AG04450 (cell line): ENCODE measurements at places on chromosomes 3 and 15. TPM values are rescaled to one million over a fixed set of nuclear protein-coding genes. Genes with fewer than 3 reads are reported as not detected.

DNA sequence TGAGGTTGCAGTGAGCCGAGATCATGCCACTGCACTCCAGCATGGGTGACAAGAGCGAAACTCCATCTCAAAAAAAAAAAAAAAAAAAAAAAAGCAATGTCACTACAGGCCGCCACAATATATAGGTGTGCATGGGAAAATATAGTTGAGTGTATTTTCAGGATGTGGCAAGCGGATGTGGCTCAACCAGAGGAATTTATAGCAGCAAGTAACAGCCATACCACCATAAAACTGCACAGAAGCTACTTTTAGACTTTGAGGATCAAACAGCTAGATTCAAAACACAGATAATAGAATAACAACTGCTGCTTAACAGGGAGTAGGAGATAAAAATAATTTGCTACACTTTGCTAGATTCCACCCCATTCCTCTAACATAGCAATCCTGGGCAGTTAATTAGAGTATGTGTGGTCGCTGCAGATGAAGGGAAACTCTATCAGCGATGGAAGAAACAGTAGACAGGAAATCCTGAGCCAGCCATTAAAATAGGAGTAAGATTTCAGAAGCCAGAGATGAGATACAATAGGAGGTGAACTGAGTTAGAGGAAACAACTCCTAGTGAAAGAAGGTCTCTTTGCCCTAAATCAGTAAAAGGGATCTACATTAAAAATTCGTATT lies 318.7 kb upstream of the STT3B start:
- no peak for DNase-seq

DNA sequence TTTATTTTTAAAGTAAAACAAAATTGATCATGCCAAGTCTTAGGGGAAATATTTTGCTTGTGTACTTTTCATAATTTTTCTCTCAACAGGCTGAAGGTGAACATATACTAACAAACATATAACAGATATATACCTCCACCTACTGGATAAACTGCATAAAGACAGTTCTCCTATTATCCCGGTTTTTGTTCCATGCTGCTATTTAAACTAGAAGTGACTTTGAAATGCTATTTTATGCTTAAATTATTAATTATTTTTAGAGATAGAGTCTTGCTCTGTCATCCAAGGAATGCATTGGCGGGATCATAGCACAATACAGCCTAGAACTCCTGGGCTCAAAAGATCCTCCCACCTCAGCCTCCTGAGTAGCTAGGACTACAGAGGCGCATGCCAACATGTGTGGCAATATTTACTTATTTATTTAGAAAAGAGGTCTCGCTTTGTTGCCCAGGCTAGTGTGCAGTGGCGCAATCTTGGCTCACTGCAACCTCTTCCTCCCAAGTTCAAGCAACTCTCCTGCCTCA lies 49.8 kb downstream of the ST3GAL6 start:
- DNase-seq, result no peak

GRCh38 chr3:126339466-126339865 lies 17.7 kb downstream of the KLF15 start:
- no peak for DNase-seq

DNA sequence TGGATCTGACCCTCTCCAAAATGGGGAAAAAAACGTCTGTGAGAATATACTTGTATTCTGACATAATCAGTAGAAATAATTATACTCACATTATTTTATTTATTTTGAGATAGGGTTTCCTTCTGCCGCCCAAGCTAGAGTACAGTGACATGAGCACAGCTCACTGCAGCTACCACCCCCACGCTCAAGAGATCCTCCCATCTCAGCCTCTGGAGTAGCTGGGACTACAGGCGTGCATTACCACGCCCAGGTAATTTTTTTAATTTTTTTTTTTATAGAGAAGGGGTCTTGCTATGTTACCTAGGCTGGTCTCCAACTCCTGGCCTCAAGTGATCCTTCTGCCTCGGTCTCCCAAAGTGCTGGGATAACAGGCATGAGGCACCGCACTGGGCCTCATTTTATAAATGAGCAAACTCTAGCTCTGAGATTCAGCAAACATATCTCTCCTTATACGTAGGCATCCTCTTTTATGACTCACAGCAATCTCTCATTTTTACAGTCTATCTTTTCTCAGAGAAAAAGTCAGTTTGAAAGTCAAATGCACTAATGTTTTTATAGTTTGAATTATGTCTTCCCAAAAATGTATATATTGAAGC lies 989 bp upstream of the VGLL3 start:
- DNase-seq, result no peak

DNA sequence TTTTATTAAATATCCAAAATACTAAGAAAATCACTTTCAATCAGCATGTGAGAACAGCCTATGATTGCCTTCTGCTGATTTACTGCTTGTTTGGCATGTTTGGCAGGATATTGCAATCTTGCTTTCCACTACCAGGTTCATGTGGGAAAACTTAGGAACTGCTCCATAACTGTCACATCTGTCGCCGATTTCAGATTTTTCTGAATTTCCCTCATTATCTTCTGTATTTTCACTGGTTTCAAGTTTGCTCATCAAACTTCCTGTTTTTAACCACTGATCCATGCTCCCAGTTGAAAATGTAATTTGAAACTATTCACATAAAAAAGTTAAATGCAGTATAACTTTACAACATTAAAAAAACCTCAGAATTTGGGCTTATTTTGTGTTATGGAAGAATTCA lies 93.0 kb downstream of the NFKBIZ start:
- no peak for DNase-seq

- peak; percentile 33 for DNase-seq
Observed at GRCh38 chr15:95872366-95872771, 458.1 kb upstream of the NR2F2 start.

DNA sequence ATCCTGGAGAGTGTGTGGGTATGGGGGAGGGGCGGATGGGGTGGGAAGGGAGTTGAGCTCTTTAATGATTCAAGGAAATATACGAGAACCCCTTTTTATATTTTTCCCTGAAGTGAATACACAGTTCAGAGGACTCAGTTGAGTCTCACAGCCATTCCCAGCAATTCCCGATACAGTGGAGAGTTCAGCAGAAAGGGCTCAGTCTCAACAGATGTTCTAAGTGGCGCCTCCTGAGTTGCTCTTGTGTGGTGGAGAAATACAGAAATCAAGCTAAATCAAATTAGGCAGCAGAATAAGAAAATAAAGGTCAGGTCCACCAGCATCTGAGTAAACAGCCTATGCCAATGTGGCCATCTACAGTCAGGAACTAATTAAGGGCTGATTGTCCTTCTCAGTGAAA lies 372.1 kb downstream of the NR2F2 start:
- no peak for DNase-seq

GRCh38 chr3:179318876-179319275 lies 4.0 kb upstream of the ZNF639 start:
- DNase-seq, result no peak

- no peak for DNase-seq
Observed at GRCh38 chr3:40379674-40380306, 7.2 kb upstream of the ENTPD3 start.

DNA sequence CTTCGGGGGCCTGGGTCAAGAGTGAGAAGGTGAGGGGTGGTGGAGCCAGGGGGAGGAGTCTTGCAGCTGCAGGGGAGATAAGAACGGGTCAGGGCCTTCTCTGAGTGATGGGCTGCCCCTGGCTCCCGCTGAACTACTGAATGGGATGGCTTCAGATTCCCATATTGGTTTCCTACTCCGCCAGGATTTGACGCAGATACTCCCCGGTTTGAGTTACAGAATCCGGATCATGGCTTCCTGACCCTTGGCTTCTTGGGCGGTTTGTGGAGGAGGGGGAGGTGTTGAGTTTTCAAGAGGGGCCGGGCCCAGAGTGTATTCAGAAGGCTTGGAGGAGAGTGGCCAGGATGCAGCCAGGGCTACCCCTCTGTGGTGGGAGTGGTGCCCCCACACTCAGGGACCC lies 119.9 kb upstream of the ATP2B2 start:
- DNase-seq, result no peak

DNA sequence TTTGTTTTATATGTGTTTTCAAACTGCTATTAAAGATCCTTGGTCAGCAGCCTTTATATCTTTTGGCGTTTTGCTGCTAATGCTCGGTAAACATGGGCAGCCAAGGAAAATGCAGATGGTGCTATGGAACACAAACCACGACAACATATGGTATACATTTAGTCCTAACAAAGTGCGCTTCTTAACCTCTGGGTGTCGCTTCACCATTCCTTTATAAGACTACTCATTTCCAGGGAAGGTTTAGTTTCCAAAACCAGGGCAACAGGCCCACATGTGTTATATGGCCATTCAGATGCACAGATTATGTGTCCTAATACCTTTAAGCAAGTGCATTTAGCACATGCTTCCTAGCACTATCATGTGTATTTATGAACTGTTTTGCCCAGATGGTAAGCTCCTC lies 14.7 kb downstream of the SHOX2 start:
- DNase-seq, result no peak

DNA sequence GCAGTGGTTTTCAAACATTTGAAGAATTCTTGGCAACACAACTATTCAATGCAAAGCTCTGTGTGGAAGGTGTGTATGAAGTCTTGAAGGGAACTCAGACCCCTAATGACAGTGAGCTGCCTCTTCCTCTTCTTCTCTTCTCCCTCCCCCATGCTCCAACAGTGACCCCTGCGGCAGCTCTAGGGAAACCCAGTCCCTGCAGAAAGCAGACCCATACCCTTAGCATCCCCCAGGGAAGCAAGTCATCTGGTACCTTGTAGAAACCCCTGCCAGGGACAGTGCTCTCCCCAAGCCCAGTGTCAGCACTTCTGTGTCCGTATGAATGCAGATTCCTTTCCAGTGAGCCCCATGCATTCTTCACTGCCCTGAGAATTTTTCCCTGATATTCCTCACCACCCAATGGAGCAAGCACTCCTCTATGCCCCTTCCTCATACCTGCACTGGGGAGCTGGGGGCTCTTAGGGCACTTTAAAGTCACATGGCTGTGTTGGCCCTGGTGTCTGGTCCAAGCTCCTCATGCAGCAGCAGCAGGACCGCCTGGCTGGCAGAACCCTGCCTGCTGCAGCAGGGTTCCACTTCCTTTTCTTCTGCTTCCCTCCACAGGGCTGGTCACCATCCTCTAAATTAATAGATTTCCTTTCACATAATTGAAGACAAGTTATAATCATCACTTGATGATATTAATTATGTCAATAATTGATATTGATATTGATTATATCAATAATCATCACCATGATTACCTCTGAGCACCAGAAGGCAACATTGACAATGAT lies 442.5 kb downstream of the EPHB1 start:
- DNase-seq, result no peak

DNA sequence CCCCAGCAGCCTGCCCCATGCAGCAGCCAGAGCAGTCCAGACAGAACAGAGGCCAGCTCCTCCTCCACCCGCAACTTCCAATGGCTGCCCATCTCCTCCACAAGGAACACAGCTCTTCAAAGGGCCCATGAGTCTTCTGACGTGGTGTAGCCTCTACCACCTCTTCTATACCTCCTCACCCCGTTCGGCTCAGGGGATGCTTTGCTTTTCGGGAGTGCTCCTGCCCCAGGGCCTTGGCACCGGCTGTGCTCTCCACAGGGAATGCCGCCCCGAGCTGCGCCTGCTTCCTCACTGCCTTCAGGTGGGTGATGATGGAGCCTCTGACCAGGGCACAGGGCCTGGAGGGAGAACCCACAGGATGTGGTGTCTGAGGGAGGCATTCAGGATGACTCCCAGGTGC lies 14.6 kb downstream of the DNAJB8 start:
- DNase-seq, result no peak

- no peak for DNase-seq
Observed at GRCh38 chr3:107268469-107268868, 108.8 kb upstream of the CCDC54 start.

DNA sequence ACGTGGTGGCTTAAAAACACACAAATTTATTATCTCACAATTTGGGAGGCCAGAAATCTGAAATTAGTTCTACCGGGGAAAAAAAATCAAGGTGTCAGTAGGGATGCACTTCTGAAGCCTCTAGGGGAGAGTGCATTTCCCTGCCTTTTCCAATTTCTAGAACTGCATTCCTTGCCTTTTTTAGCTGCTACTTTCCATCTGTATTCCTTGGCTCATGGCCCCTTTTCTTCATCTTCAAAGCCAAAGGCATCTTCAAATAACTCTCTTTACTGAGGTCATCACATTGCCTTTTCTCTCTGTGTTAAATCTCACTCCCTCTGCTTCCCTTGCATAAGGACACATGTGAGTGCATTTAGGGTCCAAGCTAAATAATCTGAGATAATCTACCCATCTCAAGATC lies 69.5 kb upstream of the NEO1 start:
- no peak for DNase-seq

DNA sequence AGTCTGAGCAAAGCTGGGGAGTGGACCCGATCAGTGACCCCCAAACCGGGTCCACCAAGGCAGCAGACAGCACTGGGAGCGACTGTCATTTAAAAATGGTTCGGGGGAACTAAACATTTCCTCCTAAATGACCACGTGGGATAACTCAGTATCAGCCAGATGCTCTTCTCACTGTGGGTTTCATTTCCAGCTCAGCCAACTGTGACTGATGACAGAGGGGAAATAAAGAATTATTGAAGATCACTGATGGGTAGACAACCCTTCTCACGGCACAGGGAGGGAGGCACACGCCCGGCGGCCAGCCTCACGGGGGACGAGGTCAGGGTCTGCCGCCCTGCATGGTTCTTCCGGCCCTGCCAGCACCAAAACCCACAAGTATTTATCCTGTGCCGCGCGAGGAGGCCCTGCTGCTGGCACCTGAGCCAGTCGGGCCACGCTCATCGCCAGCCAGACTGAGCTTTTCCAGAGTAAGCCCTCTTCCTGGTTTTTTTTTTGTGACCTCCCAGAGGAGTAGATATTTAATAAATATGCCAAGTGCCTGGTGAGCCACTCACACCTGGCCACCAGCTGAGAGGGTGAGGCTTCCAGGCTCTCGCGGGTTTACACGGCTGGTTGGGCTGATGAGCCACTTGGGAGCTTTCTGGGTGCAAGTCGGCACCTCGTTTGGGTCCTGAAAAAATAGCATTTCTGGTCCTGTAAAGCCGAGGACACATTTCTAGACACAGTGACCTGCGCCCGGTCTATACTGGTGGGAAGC lies 6.2 kb downstream of the MELTF start:
- no peak for DNase-seq

DNA sequence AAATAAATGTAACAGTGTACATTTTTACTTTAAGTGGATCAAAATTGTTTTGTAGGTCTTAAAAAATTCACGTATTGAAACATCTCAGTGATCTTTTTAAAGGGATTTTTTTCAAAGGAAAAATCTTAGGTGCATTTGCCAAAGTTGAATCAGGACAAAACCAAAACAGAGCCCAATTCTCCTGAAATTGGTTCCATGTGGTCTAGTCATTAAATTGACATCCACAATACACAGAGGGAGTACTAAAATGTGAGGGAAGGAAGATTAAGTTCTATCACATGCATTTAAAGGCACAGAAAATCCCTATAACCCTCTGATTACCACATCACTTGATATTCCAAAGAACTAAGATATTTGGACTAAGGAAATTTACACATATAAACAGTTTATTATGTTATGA lies 39.3 kb upstream of the HDC start:
- DNase-seq, result no peak

ZDHHC23 gene
- 0.58 and 0.79 TPM in 2 replicates for polyA plus RNA-seq

NPAP1 gene
- not detected in 2 replicates for polyA plus RNA-seq

TIMP4 gene
- 2.9 and 3.6 TPM in 2 replicates for polyA plus RNA-seq

CTXND1 gene
- polyA plus RNA-seq, result not detected in 2 replicates

DUOXA2 gene
- not detected in 2 replicates for polyA plus RNA-seq

TICRR gene
- polyA plus RNA-seq, result 1.1 and 1.3 TPM in 2 replicates
